ENCODE measurements at places on chromosomes 7 and 10. TPM values are rescaled to one million over a fixed set of nuclear protein-coding genes. Genes with fewer than 3 reads are reported as not detected.

DNA sequence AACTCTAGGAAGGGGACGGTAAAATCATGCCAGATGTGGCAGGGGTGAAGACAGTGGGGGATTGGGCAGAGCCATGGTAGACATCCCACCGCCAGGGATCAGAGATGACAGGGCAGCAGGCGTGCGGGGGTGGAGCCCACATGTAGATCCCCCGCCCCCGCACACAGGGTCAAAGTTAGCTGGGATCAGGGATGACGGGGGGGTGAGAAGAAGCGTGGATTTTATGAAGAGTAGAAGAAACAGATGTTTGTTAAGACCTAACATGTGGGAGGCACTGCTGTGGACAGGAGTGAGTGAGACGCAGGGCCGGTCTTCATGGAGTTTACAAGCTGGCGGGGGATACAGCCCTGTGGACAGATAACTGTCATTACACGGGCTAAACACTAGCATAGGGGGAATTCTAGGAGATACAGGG, 154.0 kb upstream of the KLF14 start:
- no peak for DNase-seq

GRCh38 chr10:127392351-127393235, 156.5 kb upstream of the NPS start:
- DNase-seq, result no peak

The WEE2 gene
- total RNA-seq, result not detected

The FZD1 gene
- 25.7 TPM for total RNA-seq

The KCNIP2 gene
- total RNA-seq, result 3.0 TPM

DNA sequence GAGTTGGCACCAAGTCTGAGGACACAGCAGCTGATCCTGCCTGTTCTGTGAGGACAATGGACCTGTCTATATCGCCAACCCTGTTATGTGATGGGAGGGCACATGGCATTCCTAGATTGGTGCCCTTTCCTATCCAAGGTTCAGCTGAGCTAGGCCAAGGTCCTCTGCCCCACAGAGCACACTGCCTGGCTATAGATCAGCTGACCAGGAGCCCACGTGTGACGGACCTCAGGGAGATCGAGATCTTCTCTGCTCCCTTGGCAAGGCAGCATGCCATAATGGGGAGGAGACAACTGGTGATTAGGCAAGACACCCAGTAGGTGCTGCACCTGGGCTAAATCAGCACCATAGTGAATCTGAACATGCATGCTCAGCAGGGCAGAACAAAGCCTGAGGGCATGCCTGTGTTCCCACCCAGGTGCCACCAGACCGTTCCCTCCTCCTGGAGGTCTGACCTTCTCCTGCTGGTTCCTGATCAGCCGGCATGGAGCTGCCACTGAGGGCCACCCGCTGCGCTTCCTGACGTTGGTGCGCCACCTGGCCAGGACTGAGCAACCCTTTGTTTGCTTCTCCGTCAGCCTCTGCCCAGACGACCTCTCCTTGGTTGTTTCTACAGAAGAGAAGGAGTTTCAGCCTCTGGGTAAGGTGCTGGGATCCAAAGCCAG, 93.7 kb downstream of the WDFY4 start:
- DNase-seq, result no peak

The EBLN1 gene
- not detected for total RNA-seq

DNA sequence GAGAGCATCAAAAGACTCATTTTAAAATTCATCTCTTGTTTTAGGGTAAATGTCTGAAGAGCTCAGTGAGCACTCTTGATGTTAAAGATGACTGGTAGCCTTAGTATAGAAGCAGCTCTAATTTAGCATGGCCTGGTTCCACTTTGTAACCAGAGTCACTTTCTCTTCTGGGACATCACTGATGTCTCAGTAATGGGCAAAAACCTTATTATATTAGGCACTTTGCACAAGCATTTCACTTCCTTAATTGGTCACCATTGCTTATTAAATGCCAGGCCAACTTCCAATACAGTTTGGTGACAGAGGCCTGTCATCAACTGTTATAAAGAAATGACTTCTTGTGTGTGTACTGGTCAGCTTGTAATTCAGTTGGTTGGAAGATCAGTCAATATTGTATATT, 53.0 kb downstream of the STEAP1B start:
- DNase-seq, result no peak

The CPXM2 gene
- 9.7 TPM for total RNA-seq

The PPP1R9A gene
- total RNA-seq, result 30.6 TPM

DNA sequence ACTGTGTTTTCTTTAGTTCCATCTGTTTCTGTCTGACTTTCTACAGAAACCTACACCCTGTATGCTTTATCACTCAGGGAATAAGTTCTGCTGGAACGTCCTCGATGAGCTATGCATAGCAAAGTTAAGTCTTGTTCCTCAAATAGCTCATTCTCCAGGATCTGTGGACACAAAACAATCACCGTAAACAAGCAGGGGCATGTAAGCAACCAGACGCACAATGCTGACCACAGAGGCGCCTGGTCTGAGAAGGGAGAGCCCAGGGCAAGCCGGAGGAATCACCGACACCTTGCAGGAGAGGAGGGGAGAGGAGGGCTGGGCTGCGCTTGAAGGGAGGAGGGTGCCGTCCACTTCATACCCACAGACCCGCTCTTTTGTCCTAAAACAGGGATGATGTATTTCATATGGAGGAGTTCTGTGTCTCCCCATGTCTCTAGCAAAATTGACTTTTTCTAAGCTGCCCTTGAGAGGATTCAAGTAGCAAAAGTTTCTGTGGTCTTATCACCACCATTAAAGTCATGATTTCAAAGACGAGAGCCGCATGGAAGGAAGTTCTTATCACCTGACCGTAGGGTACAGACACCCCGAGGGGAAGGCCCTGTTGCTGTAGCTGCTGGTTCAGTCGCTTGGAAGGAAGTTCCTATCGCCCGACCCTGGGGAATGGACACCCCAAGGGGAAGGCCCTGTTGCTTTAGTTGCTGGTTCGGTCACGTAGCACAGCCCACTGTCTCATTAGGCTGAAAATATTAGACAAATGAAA, 14.3 kb downstream of the CALML3 start:
- DNase-seq, result peak; percentile 30

DNA sequence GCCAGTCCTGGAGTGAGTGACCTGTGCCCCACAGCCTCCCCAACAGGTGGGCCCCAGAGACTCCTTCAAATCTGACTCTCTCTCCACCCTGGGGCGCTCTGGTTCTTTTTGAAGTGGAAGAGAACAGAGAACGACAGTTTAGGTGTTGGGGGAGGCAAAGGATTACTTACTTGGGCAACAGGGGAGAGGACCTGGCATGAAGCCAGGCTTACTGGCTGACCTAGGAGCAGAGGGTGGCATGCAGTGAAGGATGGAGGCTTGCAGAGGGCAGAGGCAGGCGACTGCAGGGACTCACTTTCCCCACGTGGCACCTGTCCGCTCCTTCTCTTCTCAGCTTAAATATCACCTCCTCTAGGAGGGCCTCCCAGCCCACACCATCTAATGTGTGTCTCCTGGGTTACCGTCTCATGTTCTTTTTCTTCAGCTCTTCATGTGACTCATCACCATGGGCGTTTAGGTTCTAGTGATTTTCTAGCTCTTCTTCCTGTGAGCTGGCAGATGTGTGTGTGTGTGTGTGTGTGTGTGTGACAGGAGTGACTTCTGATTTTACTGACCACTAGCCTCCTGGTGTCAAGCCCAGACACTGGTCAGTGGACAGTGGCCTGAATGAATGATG, 15.5 kb downstream of the LZTS2 start:
- no peak for DNase-seq

GRCh38 chr7:77395626-77396025, 20.5 kb downstream of the GSAP start:
- DNase-seq, result no peak

- no peak for DNase-seq
Measured at GRCh38 chr7:54813398-54813797, 54.4 kb upstream of the SEC61G start.

The CDNF gene
- total RNA-seq, result 0.61 TPM

- no peak for DNase-seq
Measured at GRCh38 chr7:105808703-105809590, 67.5 kb downstream of the ATXN7L1 start.

The IRF5 gene
- total RNA-seq, result 29.4 TPM

DNA sequence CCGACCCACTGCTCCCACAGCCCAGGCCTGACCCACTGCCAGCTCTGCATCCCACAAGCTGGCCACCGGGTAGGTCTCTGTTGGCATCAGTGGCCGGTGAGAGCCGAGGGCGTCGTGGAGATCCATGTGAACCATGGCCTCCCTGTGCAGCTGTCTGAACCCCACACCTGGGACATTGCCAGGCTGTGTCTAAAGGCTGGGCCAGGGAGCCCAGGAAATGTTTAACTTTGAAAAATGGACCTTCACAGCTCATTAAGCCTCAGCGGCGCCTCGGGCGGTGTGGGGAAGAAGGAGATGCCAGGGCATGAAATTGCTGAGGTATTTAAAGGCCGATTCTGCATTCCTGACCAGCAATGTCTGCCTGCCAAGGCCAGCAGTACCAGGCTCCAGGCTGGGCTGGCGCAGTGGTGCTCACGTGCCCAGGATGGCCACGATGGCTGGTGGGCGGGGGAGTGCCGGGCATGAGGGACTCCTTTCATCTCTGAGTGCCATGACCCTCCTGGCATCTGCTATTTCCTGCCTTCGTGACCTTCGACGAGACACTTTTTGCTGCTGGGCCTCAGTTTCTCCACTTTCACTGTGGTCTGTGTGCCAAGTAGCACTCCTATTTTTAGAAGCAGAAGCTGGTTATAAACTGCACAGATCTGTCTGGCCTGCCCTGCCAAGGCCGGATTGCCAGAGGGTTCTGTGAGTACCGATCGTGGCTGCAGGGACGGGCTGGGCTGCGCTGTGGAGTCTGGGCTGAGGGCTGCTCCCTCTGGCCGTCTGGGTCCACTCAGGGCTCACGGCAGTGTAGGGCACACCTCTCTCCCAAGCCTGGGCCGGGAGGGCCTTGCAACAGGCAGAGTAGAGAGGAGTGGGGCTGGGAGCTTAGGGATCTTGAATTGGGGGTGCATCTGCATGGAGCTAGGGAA, 21.8 kb downstream of the ELFN1 start:
- DNase-seq, result peak; percentile 53

DNA sequence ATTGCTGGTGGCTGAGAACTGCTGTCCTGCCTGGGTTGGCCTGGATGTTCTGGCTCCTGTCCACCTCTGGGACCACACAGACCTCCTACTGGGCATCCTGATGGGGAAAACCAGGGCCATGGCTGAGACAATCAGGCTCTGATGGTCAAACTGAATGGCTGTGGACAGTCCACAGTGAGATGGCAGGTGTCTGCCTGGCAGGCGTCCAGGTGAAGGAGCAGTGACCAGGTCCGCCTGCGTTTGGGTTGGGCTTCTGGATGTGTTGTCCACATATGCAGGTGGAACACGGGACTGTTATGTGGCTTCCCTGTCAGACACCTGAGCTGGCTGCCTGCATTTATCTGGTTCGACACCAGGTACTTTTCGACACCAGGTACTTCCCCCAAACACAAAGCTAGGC, 241.7 kb downstream of the BUB3 start:
- DNase-seq, result no peak

- DNase-seq, result no peak
Measured at GRCh38 chr7:4849390-4849789, 12.4 kb downstream of the PAPOLB start.

GRCh38 chr10:74888962-74889661, 62.7 kb downstream of the KAT6B start:
- DNase-seq, result no peak

DNA sequence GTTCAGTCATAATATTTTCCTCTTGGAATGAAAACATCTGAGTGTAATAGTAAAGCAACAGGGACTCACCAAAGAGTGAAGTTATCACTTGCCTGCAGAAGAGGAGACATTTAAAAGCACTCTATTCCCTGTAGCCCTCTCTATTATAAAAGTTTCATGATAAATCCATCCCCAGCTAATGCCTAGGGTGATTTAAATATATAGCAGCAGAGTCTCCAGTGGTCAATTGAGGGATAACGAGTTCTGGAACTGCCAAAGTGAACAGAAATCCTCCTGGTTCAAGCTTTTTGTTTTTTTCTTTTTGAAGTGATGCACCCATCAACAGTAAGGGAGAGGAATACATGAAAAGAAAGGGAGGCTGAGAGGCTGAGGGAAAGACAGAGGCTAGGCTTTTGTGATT, 87.3 kb downstream of the EVX1 start:
- no peak for DNase-seq

The SCART1 gene
- total RNA-seq, result 2.6 TPM

The GPRIN2 gene
- total RNA-seq, result 56.2 TPM

The SAMD9L gene
- 46.5 TPM for total RNA-seq

- no peak for DNase-seq
Measured at GRCh38 chr10:7210516-7210915, 200.3 kb downstream of the SFMBT2 start.

GRCh38 chr7:146645383-146645976, 528.9 kb downstream of the CNTNAP2 start:
- DNase-seq, result no peak

GRCh38 chr10:7412237-7412927, 1.5 kb upstream of the SFMBT2 start:
- peak; percentile 81 for DNase-seq

GRCh38 chr7:468681-469562, 50.7 kb downstream of the PDGFA start:
- peak; percentile 50 for DNase-seq

- no peak for DNase-seq
Measured at GRCh38 chr10:14652067-14652466, 122.6 kb downstream of the FAM107B start.

DNA sequence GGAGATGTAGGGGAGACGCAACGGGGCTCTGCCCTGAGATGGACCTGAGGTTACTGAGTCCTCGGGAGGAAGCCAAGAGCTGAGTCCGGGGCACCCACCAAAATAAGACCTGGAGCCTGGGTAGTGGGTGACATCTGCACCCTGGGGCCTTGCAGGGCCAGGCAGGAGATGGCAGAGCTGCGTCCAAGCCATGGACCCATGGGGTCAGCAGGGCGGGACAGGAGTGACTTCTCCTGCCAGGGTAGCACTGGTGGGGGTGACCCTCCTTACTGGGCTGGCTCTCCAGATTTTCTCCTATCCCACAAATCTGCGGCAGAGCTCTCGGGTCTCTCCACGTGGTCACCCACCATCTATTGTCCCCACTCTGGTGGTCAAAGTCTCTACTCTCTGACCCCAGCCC, 2.1 kb downstream of the GHRHR start:
- DNase-seq, result no peak

- DNase-seq, result peak; percentile 57
Measured at GRCh38 chr7:157528785-157529341, 192.1 kb downstream of the DNAJB6 start.

- DNase-seq, result no peak
Measured at GRCh38 chr7:3960050-3960763, 659.2 kb downstream of the SDK1 start.

DNA sequence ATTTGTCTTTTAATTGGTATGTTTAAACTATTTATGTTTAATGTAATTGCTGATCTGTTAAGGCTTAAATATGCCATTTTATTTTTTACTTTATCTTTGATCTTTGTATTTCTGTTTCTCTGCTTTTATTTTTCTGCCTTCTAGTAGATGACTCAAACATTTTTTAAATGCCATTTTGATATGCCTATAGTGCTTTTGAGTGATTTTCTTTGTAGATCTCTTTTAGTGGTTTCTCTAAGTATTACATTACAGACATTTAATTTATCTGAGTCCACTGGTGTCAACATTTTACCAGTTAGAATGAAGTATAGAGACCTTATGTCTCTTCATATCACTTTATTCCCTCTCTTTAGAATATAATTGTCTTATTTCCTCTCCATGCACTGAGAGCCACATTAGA, 32.7 kb downstream of the IL6 start:
- no peak for DNase-seq

The GPR15LG gene
- total RNA-seq, result not detected
